ENCODE measurements at places on chromosomes 7 and 10. TPM values are rescaled to one million over a fixed set of nuclear protein-coding genes. Genes with fewer than 3 reads are reported as not detected.

DNA sequence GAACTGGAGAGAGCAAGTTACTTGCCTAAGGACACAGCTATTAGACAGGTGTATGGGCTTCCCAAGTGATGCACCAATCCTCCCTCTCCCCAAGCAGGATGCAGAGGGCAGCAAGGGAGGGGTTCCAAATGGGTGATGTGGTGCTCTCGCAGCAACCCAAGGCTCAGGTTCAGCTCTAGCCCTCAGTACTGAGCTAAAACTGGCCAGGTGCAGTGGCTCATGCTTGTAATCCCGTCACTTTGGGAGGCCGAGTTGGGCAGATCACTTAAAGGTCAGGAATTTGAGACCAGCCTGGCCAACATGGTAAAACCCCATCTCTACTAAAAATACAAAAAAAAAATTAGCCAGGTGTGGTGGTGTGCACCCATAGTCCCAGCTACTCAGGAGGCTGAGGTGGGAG lies 40.7 kb downstream of the GPRIN2 start:
- H3K4me3 ChIP-seq, result no peak overlapping the region
- H3K36me3 ChIP-seq, result no peaks in the 10 kb centered on the region
- no peaks in the 10 kb centered on the region for H3K4me1 ChIP-seq
- H3K27ac ChIP-seq, result no peak overlapping the region

DNA sequence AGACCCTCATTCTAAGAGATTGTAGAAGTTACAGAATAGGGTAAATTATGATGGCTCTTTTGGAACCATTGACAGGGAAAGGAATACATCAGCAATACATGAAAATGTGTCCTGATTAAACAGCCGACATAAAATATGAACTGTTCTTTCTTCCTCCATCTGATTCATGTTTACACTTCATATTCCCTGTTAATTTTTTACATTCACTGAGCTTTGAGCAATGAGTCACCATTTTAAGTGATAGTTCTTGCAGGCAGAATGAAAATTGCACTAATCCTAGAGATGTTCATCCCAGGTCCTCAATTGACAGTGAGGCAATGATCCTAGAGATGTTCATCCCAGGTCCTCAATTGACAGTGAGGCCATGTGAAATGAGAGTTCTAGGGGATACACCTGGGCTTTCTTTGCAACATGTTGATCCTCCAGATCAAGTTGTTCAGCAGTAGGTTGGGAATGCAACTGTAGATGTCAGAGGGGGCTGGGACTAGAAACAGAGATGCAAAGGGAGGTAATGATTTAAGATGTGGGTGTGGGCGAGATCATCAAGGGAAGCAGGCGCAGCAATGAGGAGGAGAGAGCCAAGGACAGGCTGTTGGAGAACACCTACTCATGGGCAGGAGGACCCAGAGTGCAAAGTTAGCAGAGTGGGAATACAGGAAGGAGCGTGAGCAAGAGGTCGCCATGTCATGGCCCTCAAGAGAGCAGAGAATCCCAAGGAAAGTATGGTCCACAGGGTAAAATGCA lies 138.7 kb downstream of the ZNF365 start:
- H3K27me3 ChIP-seq, result no peaks in the 10 kb centered on the region
- no peak overlapping the region for H3K4me3 ChIP-seq
- no peaks in the 10 kb centered on the region for H3K4me1 ChIP-seq
- H3K27ac ChIP-seq, result no peak overlapping the region

GRCh38 chr7:15688911-15689310 lies 2.4 kb upstream of the MEOX2 start:
- no peaks in the 10 kb centered on the region for H3K4me1 ChIP-seq
- no peak for DNase-seq
- H3K4me3 ChIP-seq, result no peak overlapping the region
- H3K36me3 ChIP-seq, result no peaks in the 10 kb centered on the region
- H3K27me3 ChIP-seq, result no peaks in the 10 kb centered on the region

DNA sequence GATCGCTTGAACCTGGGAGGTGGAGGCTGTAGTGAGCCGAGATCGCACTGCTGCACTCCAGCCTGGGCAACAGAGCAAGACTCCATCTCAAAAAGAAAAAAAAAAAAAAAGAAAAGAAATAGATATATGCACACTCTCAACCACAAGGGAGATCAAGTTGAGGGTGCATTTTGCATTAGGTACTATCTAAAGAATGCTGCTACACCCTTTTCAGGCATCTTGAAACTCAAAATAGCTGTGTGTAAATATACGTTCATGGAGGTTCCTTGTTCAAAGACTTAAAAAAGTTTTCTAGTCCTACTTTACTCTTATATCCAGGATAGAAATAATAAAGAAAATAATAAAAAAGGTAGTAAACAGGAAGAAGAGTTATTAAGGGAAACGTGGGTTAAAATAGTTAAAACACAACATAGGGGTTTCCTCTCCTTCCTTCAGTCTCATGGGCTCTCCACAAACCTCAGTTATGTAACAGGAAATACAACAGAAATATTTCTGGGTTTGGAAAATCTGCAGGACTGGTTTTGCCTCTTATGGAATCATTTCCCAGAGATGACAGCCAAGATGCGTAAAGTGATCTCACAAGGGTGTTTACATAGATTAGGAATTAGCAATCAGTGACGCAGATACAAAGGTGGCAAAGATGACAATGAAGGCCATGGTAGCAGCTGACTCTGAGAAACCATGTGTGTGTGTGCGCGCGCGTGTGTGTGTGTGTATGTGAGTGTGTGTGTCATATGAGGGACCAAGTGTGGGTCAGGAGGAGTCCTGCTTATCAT lies 15.1 kb downstream of the STEAP4 start:
- no peak for DNase-seq
- H3K36me3 ChIP-seq, result no peaks in the 10 kb centered on the region
- H3K27ac ChIP-seq, result no peak overlapping the region

GRCh38 chr10:621513-621912 lies 68.0 kb downstream of the DIP2C start:
- no peaks in the 10 kb centered on the region for H3K36me3 ChIP-seq
- no peak overlapping the region for H3K4me3 ChIP-seq
- no peaks in the 10 kb centered on the region for H3K27me3 ChIP-seq
- no peaks in the 10 kb centered on the region for H3K4me1 ChIP-seq
- H3K27ac ChIP-seq, result no peak overlapping the region

DNA sequence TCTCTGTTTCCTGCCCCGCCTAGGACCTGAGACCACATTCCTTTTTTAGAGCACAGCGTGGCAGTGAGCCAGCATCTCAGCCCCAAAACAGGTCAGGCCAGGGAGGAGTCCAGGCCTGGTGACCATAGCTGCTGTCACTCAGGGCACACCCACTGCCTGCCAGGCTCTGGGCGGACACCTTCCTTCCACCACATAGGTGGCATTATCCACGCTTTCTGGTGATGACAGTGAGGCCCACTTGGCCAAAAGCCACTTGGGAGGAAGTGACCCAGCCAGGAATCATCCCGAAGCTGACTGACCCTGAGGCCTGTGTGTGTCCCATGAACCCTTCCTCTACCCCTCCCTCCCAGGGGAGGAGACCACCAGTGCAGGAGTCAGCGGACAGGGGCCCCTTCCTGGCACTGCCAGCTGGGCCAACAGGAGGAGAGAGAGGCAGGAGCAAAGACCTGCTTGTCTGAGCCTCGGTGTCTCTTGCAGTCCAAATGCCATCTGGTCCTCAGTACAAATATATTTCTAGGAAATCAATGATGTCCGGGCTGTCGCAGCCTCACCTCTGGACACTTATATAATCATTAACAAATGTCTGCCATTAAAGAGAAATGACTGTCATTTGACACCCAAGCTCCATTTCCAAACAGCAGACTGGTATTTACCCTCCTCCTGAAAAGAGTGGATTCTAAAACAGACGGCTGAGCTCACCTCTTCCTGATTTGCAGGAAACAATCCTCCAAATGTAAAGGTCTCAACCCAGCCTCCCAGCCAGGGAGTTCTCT lies 63.0 kb downstream of the ABRAXAS2 start:
- H3K27me3 ChIP-seq, result no peaks in the 10 kb centered on the region
- H3K36me3 ChIP-seq, result no peaks in the 10 kb centered on the region
- H3K4me3 ChIP-seq, result no peak overlapping the region

DNA sequence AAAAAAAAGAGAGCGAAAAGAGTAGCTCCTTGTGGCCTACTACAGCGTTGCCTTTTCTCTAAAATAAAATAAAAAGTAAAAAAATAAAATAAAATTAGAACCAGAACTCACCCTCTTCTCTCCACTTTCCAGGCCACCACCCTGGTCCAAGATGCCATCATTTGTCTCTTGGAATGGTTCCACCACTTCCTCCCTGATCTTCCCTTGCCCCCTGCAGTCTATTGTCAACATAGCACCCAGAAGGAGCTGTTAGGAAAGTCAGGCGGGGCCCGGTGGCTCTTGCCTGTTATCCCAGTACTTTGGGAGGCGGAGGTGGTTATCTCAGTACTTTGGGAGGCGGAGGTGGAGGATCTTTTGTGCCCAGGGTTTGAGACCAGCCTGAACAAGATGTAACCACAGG lies 7.6 kb upstream of the GRID2IP start:
- H3K36me3 ChIP-seq, result no peaks in the 10 kb centered on the region
- no peak overlapping the region for H3K4me3 ChIP-seq
- DNase-seq, result no peak

DNA sequence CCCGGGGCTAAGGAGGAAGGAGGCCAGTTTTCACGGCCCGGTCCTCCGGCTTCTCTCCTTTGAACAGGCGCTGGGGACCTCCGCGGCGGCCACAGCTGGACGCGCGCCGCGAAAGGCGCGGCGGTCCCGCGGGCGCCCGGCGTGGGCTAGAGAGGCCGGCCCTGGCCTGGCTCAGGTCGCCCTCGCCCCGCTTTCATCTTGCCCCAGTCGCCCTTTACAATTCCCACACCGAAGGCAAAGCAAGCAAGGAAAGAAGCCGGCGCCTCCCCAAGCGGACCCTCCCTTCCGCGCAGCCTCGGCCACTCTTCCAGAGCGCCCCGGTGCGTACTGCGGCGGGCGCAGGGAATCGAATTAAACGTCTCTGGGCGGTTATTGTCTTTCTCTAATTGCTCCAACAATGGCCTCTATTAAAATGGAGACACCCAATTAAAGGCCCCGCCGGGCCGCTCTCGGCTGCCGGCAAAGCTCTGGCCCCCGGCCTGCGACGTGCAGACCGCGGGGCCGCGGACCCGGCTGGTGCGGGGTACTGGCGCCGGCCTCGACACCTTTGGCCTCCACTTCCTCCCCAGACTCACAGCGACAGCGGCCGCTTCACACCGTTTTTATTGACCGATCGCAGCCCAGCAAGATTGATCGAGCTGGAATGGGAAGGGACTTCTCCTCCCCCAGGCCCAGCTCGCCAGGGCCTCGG lies 4.5 kb upstream of the GATA3 start:
- H3K36me3 ChIP-seq, result no peaks in the 10 kb centered on the region
- peaks cover 82% of the 10 kb centered on the region for H3K27me3 ChIP-seq
- no peak for DNase-seq
- peak overlapping the region; percentile 37 for H3K4me3 ChIP-seq
- H3K27ac ChIP-seq, result no peak overlapping the region
- peaks cover 74% of the 10 kb centered on the region for H3K4me1 ChIP-seq

DNA sequence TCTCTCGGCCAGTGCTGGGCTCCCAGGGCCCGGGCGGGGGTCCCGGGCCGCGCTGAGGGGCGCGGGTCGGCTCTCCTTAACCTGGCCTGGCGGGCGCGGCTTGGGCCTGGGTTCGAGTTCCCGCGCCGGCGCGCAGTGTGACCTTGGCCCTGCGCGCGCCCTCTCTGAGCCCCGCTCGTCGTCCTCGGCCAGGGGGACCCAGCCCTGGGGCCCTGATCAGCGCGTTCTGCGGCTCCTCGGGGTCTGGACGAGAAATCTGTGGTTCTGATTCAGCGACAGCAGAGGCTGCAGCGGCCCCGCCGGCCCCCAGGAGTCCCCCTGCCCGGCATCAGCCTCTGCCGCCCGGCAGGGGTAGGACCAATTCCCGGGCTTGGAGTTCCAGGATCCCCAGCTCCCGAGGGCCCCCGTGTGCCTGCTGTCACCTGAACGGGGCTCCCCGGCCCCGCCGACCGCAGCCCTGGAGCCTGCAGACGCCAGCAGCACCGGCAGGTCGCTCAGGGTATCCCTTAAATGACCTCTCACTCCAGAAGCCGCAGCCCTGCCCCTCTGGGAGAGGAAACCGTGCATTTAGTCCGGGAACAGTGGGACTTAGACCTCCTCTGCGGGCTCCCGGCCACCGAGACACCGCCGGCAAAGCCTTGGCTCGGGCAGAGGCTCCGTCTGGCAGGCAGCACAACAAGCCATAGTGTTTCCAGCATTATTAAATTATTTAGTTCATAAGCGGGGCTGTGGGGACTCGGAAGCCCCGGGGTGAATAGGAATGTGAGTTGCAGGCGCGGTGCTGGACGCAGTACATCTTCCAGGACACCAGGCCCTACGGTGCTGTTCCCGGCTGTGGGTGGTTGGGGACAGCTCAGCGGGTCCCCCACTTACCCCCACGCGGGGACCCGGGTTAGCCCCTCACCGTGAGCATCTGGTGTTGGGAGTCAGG lies 572 bp downstream of the CHST12 start:
- peak; percentile 43 for DNase-seq
- H3K36me3 ChIP-seq, result no peaks in the 10 kb centered on the region
- H3K27ac ChIP-seq, result peak overlapping the region; percentile 70
- H3K4me3 ChIP-seq, result peak overlapping the region; percentile 60

- DNase-seq, result no peak
- no peaks in the 10 kb centered on the region for H3K27me3 ChIP-seq
- H3K4me1 ChIP-seq, result no peaks in the 10 kb centered on the region
- H3K27ac ChIP-seq, result no peak overlapping the region
These were observed 55.5 kb upstream of the LOXL4 start for GRCh38 chr10:98323221-98324164.

GRCh38 chr10:131994435-131994834 lies 12.7 kb upstream of the BNIP3 start:
- H3K4me3 ChIP-seq, result no peak overlapping the region
- no peak for DNase-seq
- H3K4me1 ChIP-seq, result no peaks in the 10 kb centered on the region
- H3K36me3 ChIP-seq, result no peaks in the 10 kb centered on the region

DLX5 gene
- polyA plus RNA-seq, result not detected

SLC18A2 gene
- 0.08 TPM for polyA plus RNA-seq

INMT gene
- polyA plus RNA-seq, result 0.08 TPM

UNCX gene
- polyA plus RNA-seq, result not detected

RASSF4 gene
- polyA plus RNA-seq, result 0.85 TPM

Data from CD8-positive, alpha-beta memory T cell (primary cell).